Fibroblast of gingiva (primary cell): ENCODE measurements at places on chromosomes 12 and 14.

GRCh38 chr14:78985668-78986381, 815.7 kb downstream of the NRXN3 start:
- DNase-seq, result no peak

DNA sequence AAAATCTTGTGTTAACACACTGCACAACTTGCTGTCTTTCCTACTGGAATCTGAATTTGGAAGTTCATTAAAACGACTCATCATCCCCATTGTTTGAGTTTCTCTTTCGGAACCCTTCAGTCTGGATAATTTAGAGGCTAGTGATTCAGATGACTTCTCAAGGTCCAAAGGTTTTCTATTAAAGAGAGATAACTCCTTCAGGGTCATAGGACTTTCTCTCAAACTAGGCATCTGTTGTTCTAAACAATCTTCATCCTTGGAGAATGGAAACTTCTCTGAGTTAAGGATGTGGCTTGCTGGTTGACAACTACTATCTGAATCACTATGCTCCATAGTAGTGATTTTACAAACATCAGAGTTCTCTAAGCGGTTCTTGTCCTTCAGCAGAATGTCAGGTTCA, 4.4 kb downstream of the MLH3 start:
- no peak for DNase-seq

- no peak for DNase-seq
Measured at GRCh38 chr14:24612196-24612595, 2.7 kb upstream of the GZMH start.

GRCh38 chr14:104286086-104286485, 147.7 kb downstream of the KIF26A start:
- DNase-seq, result no peak
